ENCODE measurements at places on chromosomes 12 and 14.

- DNase-seq: peak; percentile 76
Observed at GRCh38 chr12:64796205-64796845, 28.1 kb upstream of the TBC1D30 start.

DNA sequence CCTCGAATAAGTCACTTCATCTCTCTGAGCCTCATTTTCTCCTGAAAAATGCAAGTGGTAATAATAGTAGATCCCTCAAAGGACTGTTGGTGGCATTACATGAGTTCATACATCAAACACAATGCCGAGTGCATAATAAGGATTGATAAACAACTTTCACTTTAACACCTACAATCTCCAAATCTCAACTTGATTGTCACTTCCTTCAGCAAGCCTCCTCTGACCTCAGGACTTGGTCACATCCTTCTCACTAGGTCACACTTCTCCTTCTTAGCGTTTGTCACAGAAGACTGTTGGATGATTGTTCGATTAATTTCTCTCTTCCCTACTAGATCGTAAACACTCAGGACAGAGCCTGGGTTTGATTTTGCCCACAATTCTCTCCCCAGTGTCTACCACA is 7.9 kb upstream of the PRKAB1 start:
- no peak for DNase-seq

DNA sequence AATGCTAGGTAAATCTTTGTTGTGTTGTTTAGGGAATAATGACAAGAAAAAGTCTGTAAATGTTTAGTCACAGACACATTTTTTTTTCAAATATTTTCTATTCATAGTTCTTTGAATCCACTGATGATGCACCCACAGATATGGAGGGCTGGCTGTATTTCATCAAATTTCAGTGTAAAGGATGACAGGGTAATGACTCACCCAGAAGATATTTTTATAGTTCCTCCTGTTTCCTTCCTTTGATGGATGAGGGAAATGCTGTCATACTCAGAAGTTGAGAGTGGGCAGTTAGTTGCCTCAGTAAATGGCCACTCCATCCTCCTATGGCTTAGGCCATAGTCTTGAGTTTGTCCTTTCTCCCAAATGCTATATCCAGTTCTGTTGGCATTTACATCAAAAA is 76.9 kb upstream of the REP15 start:
- peak; percentile 79 for DNase-seq

GRCh38 chr14:98578204-98578603 is 693.8 kb downstream of the BCL11B start:
- DNase-seq: peak; percentile 16

DNA sequence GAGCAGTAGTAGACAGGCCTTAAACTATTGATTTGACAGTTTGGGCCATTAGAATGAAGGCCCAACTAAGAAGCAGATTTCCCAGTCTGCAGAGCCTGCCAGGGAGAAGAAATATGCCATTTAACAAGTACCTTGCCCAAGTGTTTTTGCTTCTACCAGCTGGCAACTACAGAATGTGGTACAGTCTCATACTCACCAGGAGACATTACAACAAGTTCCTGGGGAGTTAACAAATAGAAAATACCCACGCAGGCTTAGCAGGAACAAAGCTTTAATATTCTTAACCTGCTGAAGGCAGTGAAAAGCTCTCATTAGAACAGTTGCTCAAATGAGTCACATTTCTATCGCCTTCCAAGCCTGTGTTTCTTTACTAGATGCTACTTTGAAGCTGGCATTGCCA is 241.0 kb downstream of the TMEM117 start:
- DNase-seq: no peak

GRCh38 chr12:2274733-2275132 is 221.9 kb downstream of the CACNA1C start:
- DNase-seq: no peak

DNA sequence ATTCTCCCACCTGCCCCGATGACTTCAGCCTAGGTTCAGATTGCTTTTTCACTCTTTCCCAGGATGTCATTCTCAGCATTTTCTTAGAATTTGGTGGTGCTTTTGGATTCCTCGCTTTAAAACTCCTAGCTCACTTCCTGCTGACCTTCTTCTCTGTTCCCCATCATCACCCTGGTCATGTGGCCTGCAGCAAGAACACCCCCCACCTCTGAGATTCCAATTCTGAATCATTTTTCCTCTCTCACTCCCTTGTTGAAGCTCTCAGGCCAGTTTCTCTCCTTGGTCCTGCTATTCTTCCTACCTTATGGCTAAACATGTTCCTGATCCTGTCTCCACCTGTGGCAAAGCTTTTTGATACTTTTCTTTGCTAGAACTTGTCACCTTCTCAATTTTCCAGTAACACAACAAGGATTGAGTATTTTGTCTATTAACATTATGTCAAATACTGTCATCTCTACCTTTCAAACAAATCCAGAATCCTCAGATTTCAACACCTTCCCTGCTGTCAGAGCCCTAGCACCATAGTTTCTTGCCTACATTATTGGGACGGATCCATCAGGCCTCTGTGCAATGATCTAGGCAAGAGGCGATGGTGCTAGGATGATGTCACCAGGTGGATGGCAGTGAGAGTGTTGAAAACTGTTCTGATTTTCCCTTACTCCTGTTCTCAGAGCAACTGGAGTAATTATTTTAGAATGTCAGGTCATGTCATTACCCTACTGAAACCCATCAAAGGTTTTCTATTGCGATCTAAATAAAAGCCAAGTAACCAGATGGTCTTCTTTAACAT is 233.7 kb downstream of the MON2 start:
- no peak for DNase-seq

GRCh38 chr12:114764510-114764909 is 80.5 kb upstream of the TBX3 start:
- no peak for DNase-seq
